T-cell (primary cell): ENCODE measurements at places on chromosomes 4 and X.

DNA sequence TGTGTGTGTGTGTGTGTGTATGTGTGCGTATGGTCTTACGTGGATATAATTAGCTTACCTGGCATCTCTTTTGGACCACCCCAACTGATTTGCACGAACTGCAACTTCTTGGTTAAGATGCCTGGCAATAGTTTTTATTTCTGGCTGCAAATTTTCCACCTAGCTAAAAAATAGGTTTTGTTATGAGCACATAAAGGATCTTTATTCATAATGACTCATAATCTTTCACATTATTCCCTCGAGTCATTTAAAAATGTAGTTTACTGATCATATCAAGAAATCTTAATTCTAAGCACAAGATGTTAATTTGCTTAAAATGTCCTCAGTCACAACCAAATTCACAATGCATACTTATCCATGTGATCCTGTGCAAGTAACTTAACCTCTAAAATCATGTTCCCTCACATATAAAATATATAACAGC lies 1.5 kb downstream of the COX18 start:
- peak overlapping the region; percentile 98 for H3K27ac ChIP-seq
- no peaks in the 10 kb centered on the region for H3K27me3 ChIP-seq
- H3K4me3 ChIP-seq = peak overlapping the region; percentile 90
- H3K4me1 ChIP-seq = peaks cover 21% of the 10 kb centered on the region

- no peak for DNase-seq
- H3K27ac ChIP-seq = no peak overlapping the region
- peaks cover 39% of the 10 kb centered on the region for H3K27me3 ChIP-seq
- H3K4me3 ChIP-seq = no peak overlapping the region
- H3K36me3 ChIP-seq = no peaks in the 10 kb centered on the region
Observed at GRCh38 chr4:3677748-3678070, 88.5 kb upstream of the ADRA2C start.

GRCh38 chr4:113952452-113953029 lies 26.9 kb downstream of the ARSJ start:
- H3K27ac ChIP-seq = no peak overlapping the region
- H3K4me3 ChIP-seq = no peak overlapping the region
- peaks cover 3% of the 10 kb centered on the region for H3K4me1 ChIP-seq

GRCh38 chr4:79288185-79288584 lies 37.7 kb downstream of the NAA11 start:
- no peak overlapping the region for H3K4me3 ChIP-seq
- H3K27me3 ChIP-seq = no peaks in the 10 kb centered on the region
- no peaks in the 10 kb centered on the region for H3K4me1 ChIP-seq
- DNase-seq = no peak

GRCh38 chr4:141630854-141631253 lies 5.5 kb upstream of the IL15 start:
- no peak overlapping the region for H3K27ac ChIP-seq
- H3K4me1 ChIP-seq = peaks cover 1% of the 10 kb centered on the region
- H3K4me3 ChIP-seq = no peak overlapping the region
- H3K27me3 ChIP-seq = no peaks in the 10 kb centered on the region
- no peaks in the 10 kb centered on the region for H3K36me3 ChIP-seq

DNA sequence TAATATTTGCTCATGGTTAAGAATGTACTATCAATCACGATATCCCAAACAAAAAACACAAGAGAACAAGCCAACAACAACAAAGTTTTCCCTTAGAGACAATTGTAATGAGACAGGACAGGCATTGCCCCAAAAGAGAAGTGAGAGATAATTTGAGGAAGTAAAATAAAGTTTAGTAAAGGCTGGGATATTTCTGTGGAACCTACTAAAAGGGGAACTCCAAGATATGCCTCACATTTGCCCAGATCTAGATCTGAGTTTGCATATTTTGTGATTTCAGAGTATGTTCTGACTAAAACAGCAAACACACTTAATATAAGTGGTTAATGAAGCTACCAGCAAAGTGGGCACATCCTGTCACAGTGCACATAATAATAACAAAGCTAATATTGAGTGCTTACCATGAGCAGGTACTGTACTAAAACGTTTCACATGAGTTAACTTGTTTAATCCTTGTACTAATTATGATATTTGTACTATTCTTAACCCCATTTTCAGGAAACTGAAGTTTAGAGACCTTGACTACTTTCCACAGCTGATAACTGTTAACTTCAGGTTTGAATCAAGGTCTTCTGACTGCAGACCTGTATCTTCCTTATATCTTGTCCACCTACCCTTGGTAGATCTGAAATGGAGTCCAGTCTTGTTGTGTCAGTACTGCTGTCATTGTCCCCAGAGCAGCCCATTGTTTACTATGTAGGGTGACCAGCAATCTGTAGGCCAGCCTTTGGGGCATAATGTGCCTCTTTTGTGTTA lies 26.0 kb upstream of the BMP2K start:
- DNase-seq = no peak
- no peak overlapping the region for H3K4me3 ChIP-seq
- H3K27me3 ChIP-seq = no peaks in the 10 kb centered on the region
- no peak overlapping the region for H3K27ac ChIP-seq
- H3K4me1 ChIP-seq = no peaks in the 10 kb centered on the region
- no peaks in the 10 kb centered on the region for H3K36me3 ChIP-seq

DNA sequence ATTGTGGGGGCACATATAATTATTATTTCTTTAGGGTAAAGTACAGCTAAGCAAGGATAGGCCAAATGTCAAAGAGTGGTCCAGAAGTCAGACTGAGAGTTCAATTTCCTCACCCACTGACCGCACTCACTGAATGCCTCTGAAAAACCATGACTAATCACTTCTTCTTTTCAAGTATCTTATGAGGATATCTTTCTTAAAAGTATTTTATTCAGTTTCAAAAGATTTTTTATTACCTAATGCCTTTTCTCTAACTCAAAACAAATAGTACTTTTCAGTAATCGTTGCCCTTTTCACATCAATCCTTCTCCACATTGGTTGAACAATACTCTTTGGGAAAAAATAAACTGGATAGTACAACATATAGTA lies 61.7 kb upstream of the CAMK2D start:
- H3K4me1 ChIP-seq = peaks cover 7% of the 10 kb centered on the region
- DNase-seq = no peak
- no peak overlapping the region for H3K4me3 ChIP-seq
- H3K36me3 ChIP-seq = no peaks in the 10 kb centered on the region
- no peaks in the 10 kb centered on the region for H3K27me3 ChIP-seq

DNA sequence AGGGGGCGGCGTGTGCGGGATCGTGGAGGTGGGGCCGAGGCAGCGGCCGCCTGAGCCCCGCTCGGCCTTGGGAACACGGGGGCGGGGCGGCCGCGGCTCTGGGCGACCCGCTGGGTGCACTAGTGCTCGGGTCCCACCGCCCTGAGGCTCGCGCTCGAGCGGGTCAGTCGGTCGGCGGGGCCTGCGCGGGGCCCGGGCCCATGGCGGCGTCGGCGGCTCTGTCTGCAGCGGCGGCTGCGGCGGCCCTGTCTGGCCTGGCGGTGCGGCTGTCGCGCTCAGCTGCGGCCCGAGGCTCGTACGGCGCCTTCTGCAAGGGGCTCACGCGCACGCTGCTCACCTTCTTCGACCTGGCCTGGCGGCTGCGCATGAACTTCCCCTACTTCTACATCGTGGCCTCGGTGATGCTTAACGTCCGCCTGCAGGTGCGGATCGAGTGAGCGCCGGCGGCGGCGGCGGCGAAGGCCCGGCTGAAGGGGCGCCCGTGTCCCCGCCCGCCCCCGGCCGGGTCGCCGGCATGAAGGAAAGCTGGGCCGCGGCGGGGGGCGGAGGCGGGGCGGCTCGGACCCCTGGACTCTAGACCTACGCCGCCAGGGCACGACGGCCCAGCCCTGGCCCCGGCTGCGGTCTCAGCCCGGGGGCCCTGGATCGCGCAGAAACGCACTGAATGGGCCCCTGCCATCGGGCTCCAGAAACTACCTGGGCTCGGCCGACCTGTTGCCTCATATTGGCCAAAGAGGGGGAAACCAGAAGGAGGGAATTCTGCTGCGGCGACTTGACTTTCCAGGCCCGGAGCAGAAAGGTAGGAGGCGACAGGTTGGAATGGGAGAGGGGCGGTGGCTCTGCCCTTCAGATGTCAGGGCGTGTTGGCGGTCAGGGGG lies at the start of gene SMIM10L2A:
Gene SMIM10L2A (plus strand): TSS at position 13 of the 878 bp plus-strand sequence. CDS start 188 bp downstream, at position 201.
- no peaks in the 10 kb centered on the region for H3K27me3 ChIP-seq
- no peaks in the 10 kb centered on the region for H3K4me1 ChIP-seq
- H3K4me3 ChIP-seq = peak within 1 kb of the TSS; percentile 40

GRCh38 chr4:20126906-20127305 lies 124.8 kb upstream of the SLIT2 start:
- H3K36me3 ChIP-seq = no peaks in the 10 kb centered on the region
- H3K27ac ChIP-seq = no peak overlapping the region
- DNase-seq = no peak
- no peak overlapping the region for H3K4me3 ChIP-seq

DNA sequence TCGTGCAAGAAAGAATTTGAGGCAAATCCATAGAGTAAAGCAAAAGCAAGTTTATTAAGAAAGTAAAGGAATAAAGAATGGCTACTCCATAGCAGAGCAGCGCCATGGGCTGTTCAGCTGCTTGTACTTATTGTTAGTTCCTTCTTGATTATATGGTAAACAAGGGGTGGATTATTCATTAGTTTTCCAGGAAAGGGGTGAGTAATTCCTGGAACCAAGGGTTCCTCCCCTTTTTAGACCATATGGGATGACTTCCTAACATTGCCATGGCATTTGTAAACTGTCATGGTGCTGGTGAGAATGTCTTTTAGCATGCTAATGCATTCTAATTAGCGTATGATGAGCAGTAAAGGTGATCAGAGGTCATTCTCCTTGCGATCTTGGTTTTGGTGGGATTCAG lies 23.5 kb upstream of the CEP135 start:
- no peak for DNase-seq
- H3K4me1 ChIP-seq = no peaks in the 10 kb centered on the region
- H3K36me3 ChIP-seq = no peaks in the 10 kb centered on the region
- no peak overlapping the region for H3K27ac ChIP-seq
- no peak overlapping the region for H3K4me3 ChIP-seq
- H3K27me3 ChIP-seq = no peaks in the 10 kb centered on the region

DNA sequence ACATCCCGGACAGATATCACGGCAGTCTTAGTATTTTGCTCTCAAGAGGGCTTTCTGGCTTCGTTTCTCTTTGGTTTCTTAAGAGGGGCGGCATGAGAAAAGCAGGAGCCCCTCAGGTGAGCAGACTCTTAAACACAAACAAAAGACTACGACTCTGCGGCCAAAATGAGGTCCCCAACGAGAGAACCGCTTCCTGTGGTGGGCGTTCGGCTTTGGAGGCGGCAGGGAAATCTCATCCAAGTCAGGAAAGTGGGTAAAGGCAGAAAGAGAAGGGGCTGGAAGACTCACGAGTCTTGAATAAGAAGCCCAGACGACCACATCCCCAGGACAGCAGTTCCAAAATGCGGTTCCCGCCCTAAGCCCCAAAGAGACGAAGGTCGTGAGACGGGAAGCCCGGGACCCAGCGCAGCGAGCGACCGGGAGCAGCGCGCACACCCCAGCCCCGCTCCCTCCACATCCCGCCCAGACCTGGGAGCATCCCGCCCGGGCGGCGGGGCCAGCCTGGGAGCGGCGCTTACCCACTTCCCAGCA lies 409 bp downstream of the UGDH start:
- peak overlapping the region; percentile 11 for H3K27ac ChIP-seq
- H3K4me1 ChIP-seq = peaks cover 3% of the 10 kb centered on the region
- H3K27me3 ChIP-seq = no peaks in the 10 kb centered on the region
- H3K4me3 ChIP-seq = peak overlapping the region; percentile 77
- H3K36me3 ChIP-seq = no peaks in the 10 kb centered on the region
- no peak for DNase-seq

- no peak for DNase-seq
- H3K4me3 ChIP-seq = no peak overlapping the region
Observed at GRCh38 chr4:114019276-114019968, 40.0 kb upstream of the ARSJ start.

DNA sequence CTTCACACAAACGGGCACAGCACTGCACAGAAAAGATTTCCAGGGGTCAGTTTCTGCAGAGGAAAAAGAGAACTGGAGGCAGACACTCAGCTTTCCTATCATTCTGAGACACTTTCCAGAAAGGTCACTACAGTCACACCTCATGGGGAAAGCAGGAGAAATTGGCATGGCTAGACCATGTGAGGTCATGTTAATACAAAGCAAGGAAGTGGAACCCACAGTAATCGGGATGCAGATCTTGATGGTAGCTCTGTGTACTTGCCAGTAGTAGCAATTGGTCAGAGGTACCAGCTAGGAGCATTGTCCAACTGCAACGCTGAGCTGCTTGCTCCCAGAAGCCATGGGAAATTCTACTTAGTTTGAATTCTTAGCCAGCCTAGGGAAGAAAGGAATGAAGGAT lies 255.3 kb upstream of the PCDH10 start:
- no peaks in the 10 kb centered on the region for H3K36me3 ChIP-seq
- no peaks in the 10 kb centered on the region for H3K27me3 ChIP-seq
- H3K4me3 ChIP-seq = no peak overlapping the region
- no peak overlapping the region for H3K27ac ChIP-seq

GRCh38 chr4:112234952-112235609 lies 3.5 kb downstream of the AP1AR start:
- peaks cover 20% of the 10 kb centered on the region for H3K4me1 ChIP-seq
- no peak overlapping the region for H3K4me3 ChIP-seq
- no peak overlapping the region for H3K27ac ChIP-seq
- H3K27me3 ChIP-seq = no peaks in the 10 kb centered on the region

GRCh38 chrX:54087661-54088060 lies 43.4 kb upstream of the PHF8 start:
- H3K4me1 ChIP-seq = no peaks in the 10 kb centered on the region
- H3K4me3 ChIP-seq = no peak overlapping the region
- no peak for DNase-seq
- H3K27ac ChIP-seq = no peak overlapping the region
- H3K36me3 ChIP-seq = peaks cover 5% of the 10 kb centered on the region
- no peaks in the 10 kb centered on the region for H3K27me3 ChIP-seq

DNA sequence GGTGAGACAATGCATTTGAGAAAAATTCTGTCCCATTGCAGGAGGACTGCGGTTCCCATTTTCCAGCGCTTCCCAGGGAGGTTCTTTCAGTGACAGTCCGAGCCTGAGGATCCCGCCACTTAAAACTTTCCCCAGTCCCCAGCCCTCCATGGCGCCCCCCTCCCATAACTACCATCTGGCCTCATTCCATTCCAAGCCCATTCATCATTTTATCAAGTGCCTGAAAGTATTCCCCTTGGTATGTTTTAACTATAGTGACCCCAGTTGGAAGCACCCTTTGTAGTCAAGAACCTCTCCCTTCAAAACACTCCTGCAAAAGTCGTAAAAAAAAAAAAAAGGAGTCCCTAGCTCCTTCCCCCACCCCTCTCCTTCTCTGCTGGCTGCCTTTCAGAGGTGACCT lies 1.2 kb downstream of the RASL11B start:
- DNase-seq = no peak
- peaks cover 14% of the 10 kb centered on the region for H3K27me3 ChIP-seq
- H3K36me3 ChIP-seq = no peaks in the 10 kb centered on the region

DNA sequence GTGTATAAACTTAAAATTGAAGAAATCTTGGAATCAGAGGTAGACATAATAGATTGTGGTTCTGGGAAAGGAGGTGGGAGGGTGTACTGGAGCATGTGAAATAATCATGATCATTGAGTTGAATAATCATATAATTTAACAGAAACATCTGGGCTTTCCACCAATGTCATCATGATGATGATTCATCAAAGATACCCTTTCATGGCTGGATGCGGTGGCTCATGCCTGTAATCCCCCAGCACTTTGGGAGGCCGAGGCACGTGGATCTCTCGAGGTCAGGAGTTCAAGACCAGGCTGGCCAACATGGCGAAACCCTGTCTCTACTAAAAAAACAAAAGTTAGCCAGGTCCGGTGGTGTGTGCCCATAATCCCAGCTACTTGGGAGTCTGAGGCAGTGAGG lies 6.7 kb upstream of the RUFY3 start:
- no peaks in the 10 kb centered on the region for H3K36me3 ChIP-seq
- peaks cover 4% of the 10 kb centered on the region for H3K4me1 ChIP-seq
- no peak overlapping the region for H3K27ac ChIP-seq
- no peaks in the 10 kb centered on the region for H3K27me3 ChIP-seq
- DNase-seq = no peak
